Fibroblast of the aortic adventitia (primary cell): ENCODE measurements at places on chromosomes 12 and 14. TPM values are rescaled to one million over a fixed set of nuclear protein-coding genes. Genes with fewer than 3 reads are reported as not detected.
A peak's percentile ranks its signal among the peaks of the same experiment; 100 is the strongest.

DNA sequence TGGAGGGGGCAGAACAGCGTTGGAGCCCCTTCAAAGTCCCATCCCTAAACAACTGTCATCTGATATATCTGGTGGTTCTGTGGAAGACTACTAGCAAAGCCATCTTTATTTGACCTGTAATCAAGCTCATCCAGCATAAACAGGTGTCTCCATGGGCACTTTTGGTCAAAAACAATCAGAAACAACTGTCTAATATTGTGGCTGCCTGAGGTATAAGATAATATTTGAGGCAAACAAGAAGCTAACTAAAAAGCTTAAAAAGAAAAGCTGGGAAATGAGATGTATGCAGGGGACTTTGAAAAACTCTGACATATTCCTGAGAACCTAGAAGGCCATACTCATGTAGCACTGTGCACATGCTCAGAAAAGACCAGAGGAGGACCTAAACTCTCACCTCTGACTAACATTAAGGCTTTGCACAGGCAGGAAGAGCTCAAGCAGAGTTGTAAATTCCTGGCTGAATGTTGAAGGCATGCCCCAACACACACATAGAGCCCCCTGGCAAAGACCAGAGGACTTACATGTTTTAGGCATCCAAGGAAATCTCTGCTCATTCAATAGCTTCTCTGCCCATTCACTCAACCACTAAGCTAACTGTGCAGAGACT is 27.2 kb upstream of the AP4S1 start:
- no peak for DNase-seq

DNA sequence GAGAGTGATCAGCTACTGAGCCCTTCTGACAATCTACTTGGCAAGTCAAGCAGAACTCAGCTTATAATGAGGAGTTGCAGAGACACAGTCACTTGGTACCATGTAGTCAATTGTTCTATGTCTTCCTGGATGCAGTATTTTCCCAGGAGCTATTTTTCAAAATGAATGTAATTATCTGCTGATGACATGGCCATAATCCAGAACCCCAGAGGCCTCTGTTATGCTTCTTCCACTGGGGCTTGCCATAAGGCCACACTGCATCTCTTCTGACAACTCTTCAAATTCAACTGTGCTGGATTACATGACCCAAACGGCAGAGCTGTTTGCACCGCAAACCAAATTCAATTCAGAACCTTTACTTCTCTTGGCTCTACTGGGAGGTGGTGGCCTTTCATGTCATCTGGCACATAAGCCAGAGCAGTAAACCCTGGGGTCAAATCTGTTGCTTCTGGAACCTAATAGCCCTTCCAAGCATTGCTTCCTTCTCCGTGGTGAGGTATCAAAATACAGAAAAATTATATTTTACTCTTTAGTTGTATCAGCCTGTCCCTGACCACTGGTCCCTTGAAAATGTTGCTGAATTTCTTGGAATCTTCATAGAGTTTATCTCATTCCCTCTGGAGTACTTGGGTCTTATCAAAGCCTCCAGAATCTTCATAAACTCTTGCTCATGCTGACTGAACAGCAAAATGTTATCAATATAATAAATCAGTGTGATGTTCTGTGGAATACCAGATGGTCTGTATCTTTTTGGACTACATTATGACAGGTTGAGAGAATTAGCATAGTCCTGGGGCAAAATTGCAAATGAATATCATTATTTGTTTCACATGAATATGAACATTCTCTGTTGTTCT is 79.4 kb upstream of the DCN start:
- no peak for DNase-seq

DNA sequence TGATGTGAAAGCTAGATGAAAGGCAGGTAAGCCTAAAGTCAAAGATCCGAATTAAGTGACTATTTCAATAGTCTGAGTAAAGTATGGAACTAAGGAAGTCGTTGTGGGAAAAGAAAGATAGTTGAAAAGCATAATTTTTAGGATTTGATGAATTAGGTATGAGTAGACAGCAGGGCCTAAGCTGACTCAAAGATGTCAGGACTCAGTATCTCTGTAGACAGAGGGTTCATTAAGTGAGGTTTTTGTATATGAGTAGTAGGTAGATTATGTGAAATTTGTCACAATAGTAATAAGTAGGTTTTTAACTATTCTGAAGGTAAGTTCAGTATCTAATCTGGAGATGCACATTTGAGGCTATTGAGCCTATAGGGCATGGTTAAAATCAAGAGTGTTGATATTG is 196.4 kb downstream of the RASSF9 start:
- DNase-seq: no peak

GRCh38 chr14:55389330-55389729 is 22.3 kb downstream of the ATG14 start:
- DNase-seq: peak; percentile 31

The KERA gene
- not detected in 2 replicates for total RNA-seq

DNA sequence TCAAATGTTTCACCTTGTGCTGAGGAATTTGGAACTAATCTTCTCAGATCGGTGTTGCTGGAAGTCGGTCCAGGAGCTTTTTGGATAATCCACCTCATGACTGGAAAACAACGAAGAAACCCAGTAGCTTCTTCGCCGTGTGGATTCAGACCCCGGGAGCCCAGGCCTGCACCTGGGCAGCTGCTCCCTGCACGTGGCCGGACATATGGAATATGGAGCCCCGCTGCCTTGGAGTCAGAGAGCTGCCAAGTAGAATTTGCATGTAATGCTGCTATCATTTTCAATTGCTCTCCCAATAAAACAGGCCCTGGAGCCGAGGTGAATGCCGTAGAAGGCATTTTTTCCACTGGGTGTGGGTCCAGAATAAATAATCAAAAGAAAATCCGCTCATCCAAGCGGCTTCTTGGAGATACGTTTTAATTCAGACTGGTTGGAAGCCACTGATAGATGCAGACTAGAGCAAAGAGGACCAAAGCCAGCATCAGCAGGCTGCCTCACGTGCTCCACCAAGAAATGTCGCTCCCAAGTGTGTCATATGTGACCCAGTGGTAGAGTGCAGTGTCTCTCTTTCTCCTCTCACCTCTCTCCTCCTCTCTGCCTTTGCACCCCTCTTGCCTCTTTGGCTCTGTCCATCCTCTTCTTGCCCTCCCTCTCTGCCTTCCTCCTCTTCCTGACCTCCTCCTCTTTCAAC is 115.3 kb downstream of the ZNF664 start:
- no peak for DNase-seq
